Stromal cell of bone marrow (primary cell): ENCODE measurements at places on chromosomes 6 and 20.

GRCh38 chr6:32922083-32922482, 18.7 kb downstream of the HLA-DMB start:
- DNase-seq, result no peak

DNA sequence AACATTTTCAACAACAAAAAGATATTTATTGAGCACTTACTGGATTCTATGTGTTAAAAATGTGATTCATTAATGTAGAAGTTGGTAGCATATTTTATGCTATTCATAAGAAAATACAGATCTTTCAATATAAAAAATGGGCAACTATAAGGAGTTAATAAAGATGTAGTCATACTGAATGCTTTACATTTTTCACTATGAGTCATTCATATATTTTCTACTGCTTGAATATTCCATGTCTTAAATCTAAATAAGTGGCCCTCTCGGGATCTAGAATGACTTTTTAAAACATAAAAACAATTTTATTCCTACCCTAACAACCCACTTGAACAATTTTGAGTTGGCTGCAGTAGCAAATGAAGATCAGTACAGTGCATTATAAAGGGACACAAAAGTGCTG, 362.1 kb downstream of the PHF3 start:
- DNase-seq, result no peak

GRCh38 chr20:33578510-33578909, 83.6 kb upstream of the C20orf144 start:
- DNase-seq, result peak; percentile 48

- DNase-seq, result peak; percentile 57
Measured at GRCh38 chr6:48765352-48765961, 654.5 kb upstream of the PTCHD4 start.

DNA sequence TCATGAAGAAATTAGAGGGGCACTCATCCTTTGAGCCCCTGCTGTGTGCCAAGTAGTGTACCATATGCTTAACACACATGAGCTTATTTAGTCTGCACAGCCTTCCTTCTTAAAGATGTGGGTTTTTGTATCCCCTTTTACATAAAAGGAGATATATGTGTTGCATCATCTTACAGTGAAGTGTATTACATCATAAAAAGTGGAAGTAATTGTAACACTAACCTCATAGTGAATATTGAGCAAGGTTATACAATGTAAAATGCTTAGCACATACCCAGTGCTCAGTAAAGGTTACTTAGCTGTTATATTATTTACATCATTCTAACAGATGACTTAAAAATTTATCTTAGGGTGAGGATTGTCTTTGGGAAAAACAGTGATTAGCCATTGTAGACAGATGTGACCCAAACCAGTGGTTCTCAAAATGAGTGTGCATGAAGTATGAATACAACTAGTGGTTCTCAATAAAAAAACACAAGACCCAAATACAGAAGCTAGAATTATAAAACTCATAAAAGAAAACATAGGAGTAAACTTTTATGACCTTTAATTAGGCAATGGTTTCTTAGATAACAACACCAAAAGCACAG, 3.8 kb upstream of the PIGU start:
- DNase-seq, result no peak

DNA sequence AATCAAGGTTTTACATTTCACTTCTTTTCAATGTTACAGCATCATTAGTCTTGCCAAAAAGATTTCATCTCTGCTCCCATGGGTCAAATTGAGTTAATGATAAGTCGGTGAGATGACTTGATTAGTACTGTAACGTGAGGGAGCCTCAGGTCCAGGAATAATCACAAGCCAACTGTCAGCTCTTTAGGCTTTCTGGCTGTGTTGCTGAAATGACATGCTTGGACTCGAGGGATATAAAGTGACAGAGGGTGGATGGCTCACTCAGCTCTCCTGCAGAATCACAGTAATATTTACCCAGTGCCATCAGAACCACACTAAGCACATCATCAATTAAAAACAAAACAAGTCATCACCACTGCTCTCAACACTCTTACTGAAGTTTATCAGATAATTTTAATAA, 196.2 kb upstream of the THEMIS start:
- DNase-seq, result no peak

- DNase-seq, result no peak
Measured at GRCh38 chr6:162862462-162862861, 134.7 kb downstream of the PACRG start.

DNA sequence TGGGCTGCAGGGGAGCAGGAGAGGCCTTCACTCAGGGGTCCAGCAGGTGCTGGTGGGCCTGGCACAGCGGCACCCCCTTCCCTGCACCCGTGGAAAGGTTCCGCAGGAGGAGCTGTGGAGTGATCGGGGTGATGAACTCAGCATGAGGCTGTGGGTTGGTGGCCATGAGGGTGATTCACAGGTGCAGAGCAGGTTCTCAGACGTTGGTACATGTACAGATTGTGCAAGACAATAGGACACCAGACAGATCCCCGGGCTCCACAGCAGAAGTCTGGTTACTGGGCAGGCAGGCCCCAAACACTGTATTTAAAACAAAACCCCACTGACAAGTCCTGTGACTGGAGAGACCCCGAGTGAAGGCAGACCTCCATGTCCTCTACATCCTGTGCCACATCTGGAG, 151.6 kb upstream of the CDH4 start:
- no peak for DNase-seq

DNA sequence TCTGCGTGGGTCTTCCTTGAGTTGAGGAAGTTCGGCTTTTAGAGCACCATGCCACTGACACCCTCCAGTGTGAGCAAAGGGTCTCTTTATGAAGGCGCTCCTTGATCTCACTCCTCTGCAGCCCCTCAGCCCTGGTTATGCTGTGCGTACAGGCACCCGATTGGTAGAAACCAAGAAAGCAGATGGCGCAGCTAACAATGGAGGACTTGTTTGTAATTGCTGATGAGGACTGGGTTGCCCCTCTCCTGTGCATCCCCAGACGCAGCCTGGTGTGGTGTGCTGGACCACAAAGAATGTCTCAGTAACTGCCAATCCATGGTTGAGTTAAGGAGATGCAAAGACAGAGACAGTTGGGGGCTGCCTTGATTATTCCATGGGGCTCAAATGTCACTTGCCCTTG, 30.2 kb downstream of the INSM1 start:
- DNase-seq, result no peak

DNA sequence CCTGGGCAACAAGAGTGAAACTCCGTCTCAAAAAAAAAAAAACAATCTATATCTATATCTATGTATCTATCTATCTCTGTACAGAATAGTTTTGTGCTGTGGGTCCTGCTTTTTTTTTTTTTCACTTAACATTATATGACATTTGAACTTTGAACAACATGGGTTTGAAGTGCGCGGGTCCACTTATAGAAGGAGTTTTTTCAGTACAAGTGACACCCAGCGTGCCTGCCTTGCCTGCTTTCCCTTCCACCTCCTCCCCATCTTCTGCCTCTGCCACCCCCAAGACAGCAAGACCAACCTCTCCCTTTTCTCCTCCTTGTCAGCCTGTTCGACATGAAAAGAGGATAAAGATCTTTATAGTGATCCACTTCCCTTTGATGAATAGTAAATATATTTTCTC, 102.2 kb upstream of the KCNG1 start:
- DNase-seq, result no peak

DNA sequence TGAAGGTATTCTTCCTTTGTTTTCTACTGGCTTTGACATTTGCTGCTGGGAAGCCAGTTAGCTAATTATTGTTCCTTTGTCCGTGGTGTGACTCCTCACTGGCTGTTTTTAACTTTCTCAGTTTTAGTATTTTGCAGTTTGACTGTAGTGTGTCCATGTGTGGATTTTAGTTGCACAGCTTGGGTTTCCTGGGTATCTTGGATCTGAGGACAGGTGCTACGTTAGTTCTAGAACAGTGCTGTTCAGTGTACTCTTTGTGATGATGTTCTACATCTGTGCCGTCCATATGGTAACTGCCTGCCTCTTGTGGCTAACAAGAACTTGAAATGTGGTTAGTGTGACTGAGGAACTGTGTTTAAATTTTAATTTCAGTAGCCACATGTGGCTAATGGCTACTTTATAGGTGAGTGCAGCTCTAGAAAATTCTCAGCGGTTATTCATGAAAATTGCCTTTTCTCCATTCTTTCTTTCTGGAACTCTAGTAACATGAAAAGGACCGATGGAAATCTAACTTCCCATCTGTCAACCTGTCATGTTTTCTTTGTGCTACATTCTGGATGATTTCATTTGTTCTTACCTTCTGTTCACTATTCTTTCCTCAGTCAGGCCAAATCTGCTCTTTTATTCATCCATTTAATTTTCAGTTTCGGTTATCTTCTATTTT, 7.4 kb downstream of the SNX9 start:
- DNase-seq, result no peak

DNA sequence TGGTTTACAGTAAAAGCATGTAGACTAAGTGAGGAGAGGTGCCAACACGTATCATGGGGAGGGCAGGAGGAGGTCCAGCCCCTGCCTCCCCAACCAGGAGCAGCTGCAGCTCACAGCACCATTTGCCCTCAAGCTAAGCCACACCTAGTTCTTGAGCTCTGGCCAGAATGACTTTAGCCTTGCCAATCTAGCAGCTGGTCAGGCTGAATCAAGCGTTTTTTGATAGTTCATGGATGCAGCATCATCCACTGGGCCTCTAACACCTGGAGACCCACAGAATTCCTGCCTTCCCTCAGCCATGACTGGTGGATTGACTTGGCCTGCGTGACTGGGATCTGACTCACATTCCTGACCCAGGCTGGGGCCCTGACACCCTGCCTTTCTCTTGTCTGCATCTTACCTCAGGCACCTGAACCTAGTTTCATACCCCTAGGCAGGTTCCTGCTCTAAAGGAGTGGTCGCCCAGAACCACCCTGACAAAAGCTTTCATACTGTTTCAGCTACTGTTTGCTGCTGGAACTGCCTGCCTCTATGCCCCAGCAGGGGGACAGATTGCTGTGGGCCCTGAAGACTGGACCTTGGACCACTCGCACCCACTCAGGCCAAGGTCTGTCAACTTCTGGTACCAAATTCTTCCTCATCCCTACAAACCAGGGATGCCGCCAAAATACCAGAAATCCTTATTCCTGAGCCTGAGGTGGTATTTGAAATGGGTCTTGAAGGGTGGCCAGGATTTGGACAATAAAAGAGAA, 122.3 kb downstream of the QRSL1 start:
- no peak for DNase-seq

GRCh38 chr6:15335385-15335784, 89.5 kb downstream of the JARID2 start:
- no peak for DNase-seq

- no peak for DNase-seq
Measured at GRCh38 chr20:62367633-62368391, 700 bp upstream of the LAMA5 start.

GRCh38 chr6:30760549-30760948, 16.2 kb upstream of the IER3 start:
- DNase-seq, result no peak

GRCh38 chr6:160733050-160733646, 31.1 kb downstream of the PLG start:
- DNase-seq, result peak; percentile 20

DNA sequence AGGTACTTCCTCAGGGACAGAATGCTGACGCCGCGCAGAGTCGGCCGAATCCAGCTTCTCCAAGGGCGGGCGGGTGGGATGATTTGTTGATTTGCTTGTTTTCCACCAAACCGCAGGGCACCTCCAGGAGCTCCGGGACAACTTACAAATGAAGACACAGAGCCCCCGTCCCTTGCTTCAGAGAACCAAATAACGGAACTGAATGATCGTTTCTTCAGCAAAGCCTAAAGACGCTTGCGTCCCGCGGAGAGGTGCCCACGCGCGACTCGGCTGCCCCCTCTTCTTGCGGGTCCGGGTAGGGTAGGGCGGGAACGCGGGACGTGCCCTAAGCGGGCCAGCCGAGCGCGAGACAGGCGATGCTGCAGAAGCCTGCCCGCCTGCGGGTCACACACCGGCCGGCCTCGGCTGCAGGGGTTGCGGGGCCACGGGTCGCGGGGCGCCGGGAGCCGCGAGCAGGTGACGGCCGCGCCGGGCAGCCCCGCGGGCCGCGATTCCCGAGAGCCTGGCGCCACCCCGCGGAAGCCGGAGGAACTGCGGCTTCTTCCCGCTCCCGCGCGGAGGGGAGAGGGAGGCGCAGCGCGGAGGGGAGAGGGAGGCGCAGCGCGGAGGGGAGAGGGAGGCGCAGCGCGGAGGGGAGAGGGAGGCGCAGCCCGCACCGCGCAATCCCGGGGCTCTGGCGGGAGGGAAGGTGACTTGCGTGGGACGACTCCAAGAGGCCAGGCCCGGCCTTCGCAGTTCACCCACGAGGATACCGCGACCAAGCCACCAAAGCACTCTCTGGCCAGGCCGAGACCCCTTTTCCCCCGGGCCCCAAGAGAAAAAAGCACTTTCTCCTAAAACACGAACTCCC, 7.7 kb upstream of the FOXF2 start:
- no peak for DNase-seq

- DNase-seq, result no peak
Measured at GRCh38 chr20:50462093-50462690, 48.0 kb upstream of the PTPN1 start.

- no peak for DNase-seq
Measured at GRCh38 chr6:70601014-70601413, 34.3 kb downstream of the SDHAF4 start.

GRCh38 chr20:38667417-38667956, 56.8 kb upstream of the SLC32A1 start:
- DNase-seq, result no peak

DNA sequence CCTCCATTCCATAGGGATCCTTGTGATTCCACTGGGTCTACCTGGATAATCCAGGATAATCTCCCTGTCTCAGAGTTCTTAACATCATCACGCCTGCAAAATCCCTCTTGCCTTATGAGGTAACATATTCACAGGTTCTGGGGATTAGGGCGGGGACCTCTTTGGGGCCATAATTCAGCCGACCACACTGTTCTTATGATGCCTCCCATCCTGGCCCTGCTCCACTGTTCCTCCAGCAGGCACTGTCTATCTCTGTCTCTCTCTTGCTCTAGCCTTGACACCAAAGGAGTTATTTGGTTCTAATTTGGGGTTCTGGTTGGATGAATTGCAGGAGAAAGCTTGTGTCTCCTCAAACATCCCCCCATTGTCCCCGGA, 168.1 kb downstream of the NFATC2 start:
- DNase-seq, result no peak

- DNase-seq, result no peak
Measured at GRCh38 chr20:61723529-61724257, 342.0 kb downstream of the TAF4 start.

DNA sequence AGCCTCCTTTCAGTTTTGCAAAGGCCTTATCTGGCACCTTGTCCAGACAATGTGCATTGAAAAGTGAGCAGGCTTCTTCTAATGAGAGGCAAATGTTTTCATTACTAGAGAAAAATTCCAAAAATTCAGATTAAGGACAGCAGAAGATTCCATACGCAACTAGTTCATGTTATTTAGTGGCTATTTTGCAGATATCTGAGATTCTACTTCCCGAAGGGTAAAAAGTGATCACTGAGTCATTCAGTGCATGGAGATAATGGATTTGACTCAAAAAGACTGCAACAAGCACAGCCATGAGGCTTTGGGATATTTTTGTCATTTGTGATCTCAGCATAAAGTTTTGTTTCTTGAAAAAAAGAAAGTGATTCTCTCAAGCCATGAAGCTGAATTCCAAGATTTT, 29.9 kb downstream of the METTL24 start:
- no peak for DNase-seq
